GF-D8 (cell line): ENCODE measurements at places on chromosomes 5 and 9.

DNA sequence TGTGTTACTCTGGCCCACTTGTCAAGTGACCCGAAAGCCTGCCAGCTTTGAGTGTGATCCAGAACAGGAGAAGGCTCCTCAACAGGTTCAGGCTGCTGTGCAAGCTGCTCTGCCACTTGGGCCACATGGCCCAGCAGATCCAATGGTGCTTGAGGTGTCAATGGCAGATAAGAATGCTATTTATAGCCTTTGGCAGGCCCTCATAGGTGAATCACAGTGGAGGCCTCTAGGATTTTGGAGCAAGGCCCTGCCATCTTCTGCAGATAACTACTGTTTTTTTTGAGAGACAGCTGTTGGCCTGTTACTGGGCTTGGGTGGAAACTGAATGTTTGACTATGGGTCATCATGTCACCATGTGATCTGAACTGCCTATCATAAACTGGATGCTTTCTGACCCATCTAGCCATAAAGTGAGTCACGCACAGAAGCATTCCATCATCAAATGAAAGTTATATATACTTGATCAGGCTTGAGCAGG is 180.8 kb downstream of the CARTPT start:
- no peak for DNase-seq

- no peak for DNase-seq
These were observed 16.2 kb downstream of the SMIM23 start for GRCh38 chr5:171801839-171802238.

DNA sequence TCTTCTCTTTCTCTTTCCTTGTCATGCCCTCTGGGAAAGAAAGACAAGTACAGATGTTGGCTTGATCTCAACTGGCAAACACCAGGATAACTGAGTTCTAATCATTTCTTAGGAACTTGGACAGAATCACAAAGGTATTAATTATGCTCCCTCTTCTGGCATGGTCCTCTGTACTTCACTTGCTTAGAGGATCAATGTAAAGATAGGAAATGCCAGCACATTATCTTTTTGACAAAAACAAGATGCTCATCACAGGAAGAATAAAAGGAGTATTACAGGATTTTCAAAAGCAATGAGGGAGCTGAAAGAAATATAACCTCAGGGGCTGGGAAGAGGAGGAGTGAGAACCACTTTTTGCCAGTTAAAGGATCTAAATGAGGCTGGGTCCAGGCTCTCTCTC is 70.6 kb downstream of the LHFPL2 start:
- no peak for DNase-seq

- DNase-seq = peak; percentile 90
These were observed 32.7 kb downstream of the ANXA2R start for GRCh38 chr5:43007246-43007910.

- DNase-seq = no peak
These were observed 117.0 kb downstream of the CARTPT start for GRCh38 chr5:71836084-71836483.

- no peak for DNase-seq
These were observed 40.9 kb downstream of the PHF2 start for GRCh38 chr9:93617273-93617672.

GRCh38 chr9:38092200-38092524 is 23.1 kb upstream of the SHB start:
- DNase-seq = no peak

GRCh38 chr5:80150731-80151130 is 105.1 kb downstream of the SERINC5 start:
- no peak for DNase-seq

DNA sequence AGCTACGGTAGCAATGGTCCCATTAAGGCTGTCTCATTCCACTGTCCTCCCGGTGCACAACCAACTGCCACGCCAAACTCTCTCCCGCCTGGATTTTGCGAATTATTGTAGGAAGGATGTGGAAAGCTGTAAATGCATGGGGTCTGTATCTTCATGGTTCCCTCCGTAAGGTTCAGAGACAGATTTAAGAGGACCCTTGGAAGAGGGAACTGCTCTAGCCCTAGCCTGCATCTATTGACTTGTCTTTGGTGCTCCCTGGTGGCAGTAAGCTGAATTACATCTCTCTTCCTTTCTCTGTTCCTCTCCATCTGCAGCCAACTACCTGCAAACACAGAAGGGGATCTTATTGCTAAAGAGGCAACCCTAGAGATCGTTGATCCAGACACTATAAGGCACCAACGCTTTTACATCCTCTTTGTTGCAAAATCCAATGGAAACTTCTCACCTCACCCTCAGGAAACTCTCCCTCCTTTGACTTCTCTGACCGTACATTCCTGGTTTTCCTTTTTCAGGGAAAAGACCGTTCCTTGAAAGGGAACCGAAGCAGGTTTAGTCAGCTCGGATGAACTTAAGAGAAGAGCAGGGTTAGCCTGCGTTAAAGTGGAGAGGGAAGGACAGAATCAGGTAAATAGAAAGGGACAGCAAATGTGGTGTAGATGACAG is 11.9 kb downstream of the CAPSL start:
- no peak for DNase-seq

- DNase-seq = no peak
These were observed 139.5 kb upstream of the SLC27A6 start for GRCh38 chr5:128825826-128826225.

DNA sequence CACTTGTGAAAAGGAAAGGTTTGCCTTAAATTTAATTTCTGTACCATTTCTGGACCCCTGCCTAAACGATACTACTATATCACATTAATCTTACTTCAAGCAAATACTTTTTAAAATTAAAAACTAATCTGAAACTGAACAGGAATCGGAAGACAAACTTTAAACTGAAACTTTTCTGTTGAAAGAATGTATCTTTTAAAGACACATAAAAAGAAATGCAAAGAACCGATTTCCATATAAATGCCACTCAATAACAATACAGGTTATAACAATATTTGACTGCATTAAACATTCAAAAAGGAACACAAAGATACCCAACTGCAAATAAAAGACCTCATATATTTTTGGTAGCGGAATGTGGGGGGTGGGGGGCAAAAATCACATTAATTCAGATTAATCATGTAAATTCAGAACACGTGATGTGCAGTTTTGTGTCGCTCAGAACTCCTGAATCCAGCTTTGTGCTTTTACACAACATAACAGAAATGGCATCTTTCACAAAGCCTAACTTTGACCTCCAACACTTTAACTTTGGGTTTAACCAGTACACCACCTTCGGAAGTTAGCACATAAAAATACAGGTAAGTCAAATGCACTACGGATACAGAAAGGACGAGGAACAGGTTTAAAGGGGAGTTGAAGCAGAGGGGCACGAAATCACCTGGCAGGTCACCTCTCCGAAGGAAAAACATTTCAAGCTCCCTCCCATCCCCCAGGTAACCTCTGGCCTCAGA is 925 bp downstream of the LIFR start:
- no peak for DNase-seq

- no peak for DNase-seq
These were observed 313.3 kb downstream of the EBF1 start for GRCh38 chr5:158786390-158786789.
